ENCODE measurements at places on chromosomes 4 and X.

GRCh38 chr4:2934077-2934812, 29.0 kb downstream of the NOP14 start:
- peak; percentile 23 for DNase-seq

GRCh38 chr4:20512033-20512792, 188.0 kb upstream of the PACRGL start:
- DNase-seq: no peak

DNA sequence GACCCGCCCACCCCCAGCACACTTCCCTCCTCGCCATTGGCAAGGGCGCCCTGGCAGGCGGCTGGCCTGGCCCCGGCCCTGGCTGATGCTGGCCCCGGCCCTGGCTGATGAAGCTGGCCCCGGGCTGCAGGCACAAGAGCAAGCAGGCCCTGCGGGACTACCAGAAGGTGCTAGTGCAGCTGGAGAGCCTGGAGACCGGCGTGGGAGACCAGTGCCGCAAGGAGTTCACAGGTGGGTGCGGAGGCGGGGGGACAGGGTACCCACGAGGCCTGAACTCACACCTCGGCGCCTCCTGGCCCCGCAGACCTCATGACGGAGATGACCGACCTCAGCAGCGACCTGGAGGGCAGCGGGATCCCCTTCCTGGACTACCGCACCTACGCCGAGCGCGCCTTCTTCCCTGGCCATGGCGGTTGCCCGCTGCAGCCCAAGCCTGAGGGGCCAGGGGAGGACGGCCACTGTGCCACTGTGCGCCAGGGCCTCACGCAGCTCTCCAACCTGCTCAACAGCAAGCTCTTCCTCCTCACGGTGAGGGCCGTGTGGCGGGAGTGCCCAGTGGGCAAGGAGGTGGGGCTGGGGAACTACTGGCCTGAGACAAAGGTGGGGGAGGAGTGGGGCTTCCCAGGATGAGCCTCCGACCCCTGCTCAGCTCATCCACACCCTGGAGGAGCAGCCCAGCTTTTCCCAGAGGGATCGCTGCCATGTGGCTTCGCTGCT, 6.1 kb upstream of the SRPK3 start:
- no peak for DNase-seq

DNA sequence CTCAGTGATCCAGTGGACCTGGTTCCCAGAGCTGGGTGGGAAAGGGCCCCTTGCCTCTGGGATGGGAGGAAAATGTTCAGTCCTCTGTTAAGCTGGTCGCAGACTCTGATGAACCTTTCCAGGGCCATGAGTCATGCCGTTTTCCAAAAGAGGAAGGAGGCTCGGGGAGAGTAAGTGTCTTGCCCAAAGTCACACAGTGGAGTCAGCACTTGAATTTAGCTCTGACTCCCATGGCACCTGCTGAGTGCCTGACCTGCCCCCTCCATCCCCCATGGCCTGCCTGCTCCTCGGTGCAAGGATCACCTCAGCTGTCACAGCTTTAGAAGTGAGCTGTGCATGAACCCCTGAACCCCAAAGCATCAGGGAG, 14.0 kb upstream of the KIAA0232 start:
- no peak for DNase-seq

DNA sequence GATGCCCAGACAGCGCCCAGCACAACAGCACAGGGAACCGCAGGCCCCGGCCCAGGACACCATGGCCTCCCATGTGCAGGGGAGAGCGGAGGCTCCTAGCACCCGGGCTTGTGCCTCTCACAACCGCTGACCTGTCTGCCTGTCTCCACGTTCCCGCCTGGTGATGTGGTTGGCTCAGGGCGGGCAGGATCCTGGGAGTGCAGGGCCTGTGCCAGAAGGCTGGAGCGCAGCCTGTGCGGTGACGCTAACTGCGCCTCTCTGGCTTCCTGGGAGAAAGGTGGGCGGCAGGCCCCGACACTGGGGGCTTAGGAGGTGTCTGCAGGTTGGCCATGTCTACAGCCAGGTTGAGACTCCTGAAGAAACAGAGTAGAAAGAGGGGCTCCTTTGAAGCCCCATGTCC, 48.7 kb downstream of the CPZ start:
- no peak for DNase-seq

DNA sequence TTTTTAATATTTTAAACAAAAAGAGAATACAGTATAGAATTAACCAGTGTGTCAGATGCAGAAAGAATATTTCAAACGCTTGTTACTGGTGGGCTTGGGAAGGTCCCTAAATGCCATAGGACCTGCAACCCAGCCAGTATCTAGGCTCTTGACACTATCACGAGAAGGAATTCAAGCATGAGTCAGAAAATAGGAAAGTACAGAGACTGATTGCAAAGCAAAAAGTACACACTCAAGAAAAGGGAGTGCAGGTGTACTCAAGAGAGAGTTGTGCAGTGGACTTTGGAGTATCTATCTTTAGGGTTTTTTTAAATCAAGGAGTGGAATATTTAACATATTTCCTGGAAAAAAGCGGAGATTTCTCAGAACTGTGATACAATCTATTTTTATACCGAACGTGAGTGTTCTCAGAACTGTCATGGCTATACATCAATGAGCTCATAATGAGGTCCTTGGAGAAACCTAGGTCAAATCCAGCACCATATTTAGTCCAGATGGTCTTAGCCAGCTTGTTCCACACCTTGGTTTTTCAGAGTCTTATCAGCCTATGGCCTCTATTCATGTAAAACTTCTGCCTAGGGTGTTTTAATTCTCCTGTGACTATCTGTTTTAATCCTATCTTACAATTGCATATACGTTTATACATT, 291.8 kb upstream of the FAT4 start:
- DNase-seq: no peak

DNA sequence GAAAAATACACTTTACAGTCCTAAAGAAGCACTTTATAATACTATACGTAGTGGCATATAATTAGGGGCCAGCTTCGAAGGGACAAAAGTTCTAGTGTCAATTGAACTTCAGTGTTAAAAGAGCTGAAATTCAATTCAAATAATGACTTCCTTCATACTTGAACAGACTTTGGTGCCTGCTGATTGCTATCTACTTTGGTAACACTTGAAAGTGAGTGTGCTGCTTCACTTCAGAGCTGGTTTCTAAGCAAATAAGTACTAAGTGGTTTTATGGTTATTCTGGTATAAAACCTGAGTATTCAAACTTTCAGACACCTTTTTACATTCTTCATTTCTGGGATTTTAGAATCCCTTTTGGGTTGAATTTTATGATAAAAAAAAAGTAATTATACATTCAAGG, 107.0 kb downstream of the SLC4A4 start:
- DNase-seq: no peak

DNA sequence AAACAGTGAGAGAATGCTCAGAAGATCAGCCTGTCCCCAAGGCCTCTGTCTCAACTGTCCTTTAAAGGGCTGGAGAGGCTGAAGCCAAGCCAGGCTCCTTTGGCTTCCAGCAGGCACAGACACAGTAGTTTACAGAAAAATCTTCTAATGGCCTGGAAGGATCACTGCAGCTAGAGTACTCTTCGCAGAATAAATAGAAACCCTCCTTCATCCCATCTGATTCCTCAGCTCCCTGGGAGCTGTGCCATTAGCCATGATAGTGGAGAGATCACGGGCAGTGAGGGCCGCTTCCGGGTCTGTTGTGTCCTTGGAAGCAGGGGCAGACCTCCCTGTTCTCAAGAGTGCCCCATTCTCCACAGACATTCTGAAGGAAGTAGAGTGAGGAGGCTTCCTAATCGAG, 63.1 kb downstream of the CCNI start:
- no peak for DNase-seq

GRCh38 chrX:10893366-10893765, 217.8 kb upstream of the HCCS start:
- DNase-seq: no peak

DNA sequence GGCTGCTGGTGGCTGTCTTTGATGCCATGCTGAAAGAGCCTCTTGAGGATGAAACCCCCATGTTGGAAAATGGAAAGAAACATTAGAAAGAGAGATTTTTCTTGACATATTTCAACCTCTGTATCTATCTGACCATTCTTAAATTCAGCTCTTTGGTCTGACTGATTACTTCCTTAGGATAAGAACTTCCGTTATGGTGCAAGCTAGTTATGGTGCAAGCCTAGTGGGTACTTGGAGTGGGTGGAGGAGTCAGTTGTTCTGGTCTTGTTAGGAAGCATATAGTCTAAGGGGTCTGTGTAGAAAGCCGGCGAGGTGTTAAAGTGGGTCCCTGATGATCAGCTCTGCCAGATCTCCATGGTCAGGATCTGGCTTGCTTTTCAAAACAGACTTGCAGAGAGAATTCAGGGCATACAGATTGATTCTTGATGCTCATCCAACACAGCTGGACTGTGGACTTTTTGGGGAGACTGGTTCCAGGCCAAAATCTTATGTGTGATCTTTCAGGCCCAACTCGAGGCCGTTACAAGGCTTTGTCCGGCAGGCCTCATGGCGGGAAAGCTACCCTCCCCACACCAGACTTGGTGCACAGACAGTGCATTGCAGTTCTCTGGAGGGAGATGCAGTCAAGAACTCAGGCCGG, 82.8 kb upstream of the BOD1L1 start:
- DNase-seq: no peak

Data from stimulated activated CD4-positive, alpha-beta T cell treated with anti-CD3 and anti-CD28 coated beads, TNF-alpha, amount 100 ng/mL, for 1 hour (primary cell).